ENCODE measurements at places on chromosomes 2 and 18. TPM values are rescaled to one million over a fixed set of nuclear protein-coding genes. Genes with fewer than 3 reads are reported as not detected.

Gene CUL3
- total RNA-seq, result 68.5 TPM

- H3K27me3 ChIP-seq, result no peaks in the 10 kb centered on the region
- H3K4me3 ChIP-seq, result no peak overlapping the region
- no peaks in the 10 kb centered on the region for H3K4me1 ChIP-seq
These were observed 339.8 kb downstream of the CDH19 start for GRCh38 chr18:66264130-66264529.

Gene DHRS9
- not detected for total RNA-seq

DNA sequence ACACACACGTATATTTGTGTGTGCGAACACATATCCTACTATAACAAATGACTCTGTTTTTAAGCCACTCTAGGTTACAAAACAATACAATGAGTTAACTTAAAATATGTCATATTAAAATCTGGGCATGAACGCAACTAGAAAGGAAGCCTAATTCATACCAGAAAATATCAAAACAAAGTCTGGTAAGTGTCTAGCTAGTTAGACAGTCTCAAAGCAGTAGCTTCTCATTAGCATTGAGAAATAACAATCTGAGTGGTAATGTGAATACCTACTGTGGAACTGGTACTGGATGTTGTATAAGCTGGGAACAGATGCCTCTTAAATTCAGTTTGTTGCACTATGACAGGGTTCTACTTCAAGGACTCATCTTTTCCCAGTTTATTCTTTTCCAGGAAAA lies 32.5 kb upstream of the WIPF1 start:
- peaks cover 5% of the 10 kb centered on the region for H3K4me1 ChIP-seq
- H3K27me3 ChIP-seq, result no peaks in the 10 kb centered on the region
- no peak overlapping the region for H3K27ac ChIP-seq
- ATAC-seq, result no peak
- no peaks in the 10 kb centered on the region for H3K36me3 ChIP-seq
- H3K4me3 ChIP-seq, result no peak overlapping the region

Gene LIMS2
- total RNA-seq, result 101 TPM

GRCh38 chr2:201866643-201867473 lies 60.5 kb downstream of the CDK15 start:
- no peak for ATAC-seq
- no peak overlapping the region for H3K27ac ChIP-seq
- no peak overlapping the region for H3K4me3 ChIP-seq
- H3K27me3 ChIP-seq, result no peaks in the 10 kb centered on the region
- no peaks in the 10 kb centered on the region for H3K36me3 ChIP-seq

Gene OTOS
- not detected for total RNA-seq

GRCh38 chr2:71462056-71462605 lies 8.8 kb downstream of the DYSF start:
- H3K36me3 ChIP-seq, result no peaks in the 10 kb centered on the region
- no peak for ATAC-seq
- H3K4me1 ChIP-seq, result peaks cover 6% of the 10 kb centered on the region
- H3K4me3 ChIP-seq, result no peak overlapping the region
- no peak overlapping the region for H3K27ac ChIP-seq
- peaks cover 9% of the 10 kb centered on the region for H3K27me3 ChIP-seq

Gene SLC38A11
- total RNA-seq, result 1.9 TPM

- no peak for ATAC-seq
- no peaks in the 10 kb centered on the region for H3K27me3 ChIP-seq
- H3K27ac ChIP-seq, result peak overlapping the region; percentile 9
These were observed 28.7 kb downstream of the MSH6 start for GRCh38 chr2:47811668-47812067.

Gene LAMA3
- 9.5 TPM for total RNA-seq

DNA sequence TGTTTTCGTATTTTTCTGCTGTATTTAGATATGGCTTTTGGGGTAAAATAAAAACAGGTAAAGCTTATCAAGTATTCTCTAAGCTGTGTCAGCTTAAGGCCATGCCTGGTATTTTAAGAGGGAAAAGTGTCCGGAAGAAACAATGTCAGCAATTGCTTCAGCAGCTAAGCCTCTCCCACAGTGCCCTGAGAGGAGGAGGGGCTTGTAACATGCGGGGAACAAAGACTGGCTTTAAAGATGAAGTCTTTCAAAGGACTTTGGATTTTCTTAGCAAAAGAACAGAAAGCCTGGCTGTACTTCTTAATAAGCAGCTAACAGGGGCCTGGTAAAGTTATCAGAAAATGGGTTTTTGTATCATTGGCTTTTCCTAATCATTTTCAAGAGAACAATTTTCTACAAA lies 102.8 kb downstream of the PXDN start:
- peak overlapping the region; percentile 72 for H3K27ac ChIP-seq
- no peaks in the 10 kb centered on the region for H3K27me3 ChIP-seq
- H3K4me1 ChIP-seq, result peaks cover 34% of the 10 kb centered on the region
- no peak overlapping the region for H3K4me3 ChIP-seq
- no peak for ATAC-seq

DNA sequence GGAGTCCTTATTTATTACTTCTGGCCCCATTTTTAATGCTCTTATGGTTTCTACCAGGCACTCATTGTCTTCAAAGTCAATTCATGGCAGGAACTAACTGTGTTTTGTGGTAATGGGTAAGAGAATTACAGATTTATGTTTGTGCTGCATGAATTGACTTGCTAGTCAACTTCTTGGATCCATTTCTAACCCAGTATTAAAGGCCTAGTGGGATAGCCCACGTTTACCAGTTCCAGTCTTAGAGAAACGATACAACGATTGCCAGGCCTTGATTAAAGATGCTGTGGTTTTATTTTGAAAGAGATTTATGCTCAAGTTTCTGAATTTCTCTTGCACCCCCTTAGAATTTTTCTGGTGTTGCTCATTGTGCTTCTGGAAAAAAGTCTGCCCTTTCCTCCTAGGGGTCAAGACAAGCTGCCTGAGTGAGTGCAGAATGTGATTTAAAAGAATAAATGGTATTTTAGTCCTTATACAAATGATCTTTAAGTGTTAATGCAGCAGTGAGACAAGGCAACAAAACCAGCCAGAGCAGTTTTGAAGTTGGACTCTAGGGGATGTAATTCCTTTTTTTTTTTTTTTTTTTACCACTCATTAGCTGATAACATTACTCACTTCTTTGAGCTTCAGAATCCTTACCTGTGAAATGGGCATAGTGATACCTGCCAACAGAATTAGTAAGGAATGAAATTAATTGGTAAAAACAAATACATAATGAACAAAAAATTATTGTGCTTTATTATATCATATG lies 101.5 kb downstream of the ARHGAP15 start:
- no peaks in the 10 kb centered on the region for H3K36me3 ChIP-seq
- H3K27me3 ChIP-seq, result no peaks in the 10 kb centered on the region
- H3K4me3 ChIP-seq, result no peak overlapping the region
- H3K27ac ChIP-seq, result no peak overlapping the region
- ATAC-seq, result no peak

GRCh38 chr2:237350070-237350469 lies 63.9 kb downstream of the COL6A3 start:
- H3K4me3 ChIP-seq, result no peak overlapping the region
- H3K4me1 ChIP-seq, result no peaks in the 10 kb centered on the region
- no peak for ATAC-seq
- peak overlapping the region; percentile 5 for H3K27ac ChIP-seq
- H3K27me3 ChIP-seq, result no peaks in the 10 kb centered on the region

DNA sequence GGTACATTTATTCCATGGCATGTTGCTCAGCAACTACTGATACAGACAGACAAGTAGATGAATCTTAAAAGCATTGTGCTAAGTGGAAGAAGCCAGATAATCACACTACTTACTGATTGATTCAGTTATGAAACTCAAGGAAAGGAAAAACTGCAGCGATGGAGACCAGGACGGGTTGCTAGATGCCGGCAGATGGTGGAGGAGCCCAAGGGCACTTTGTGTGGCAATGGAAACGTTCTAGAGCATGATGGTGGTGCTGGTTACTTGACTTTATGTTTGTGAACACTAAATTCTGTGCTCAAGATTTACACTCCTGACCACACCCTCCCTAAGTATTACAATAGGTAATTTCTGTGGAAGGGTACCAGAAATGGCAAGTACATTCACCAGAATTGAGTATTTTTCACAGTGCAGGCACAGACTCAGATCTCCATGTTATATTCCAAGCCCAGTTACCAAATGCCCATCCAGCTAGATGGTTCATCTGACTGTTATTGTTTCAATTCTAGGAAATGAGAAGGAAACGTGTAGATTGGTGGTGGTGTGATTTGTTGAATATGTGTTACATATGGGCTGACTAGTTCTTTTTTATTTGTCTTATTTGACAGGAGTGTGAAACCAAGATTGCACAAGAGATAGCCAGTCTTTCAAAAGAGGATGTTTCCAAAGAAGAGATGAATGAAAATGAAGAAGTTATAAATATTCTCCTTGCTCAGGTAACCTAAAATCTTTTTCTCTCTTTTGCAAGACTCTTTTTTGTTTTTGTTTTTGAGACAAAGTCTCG lies 55.1 kb downstream of the RALBP1 start:
- no peak overlapping the region for H3K4me3 ChIP-seq
- no peaks in the 10 kb centered on the region for H3K36me3 ChIP-seq
- no peak for ATAC-seq

Measured in gastroesophageal sphincter (tissue), 4 donors.